Right renal pelvis (tissue), 4 donors: ENCODE measurements at places on chromosomes 16 and 17. TPM values are rescaled to one million over a fixed set of nuclear protein-coding genes. Genes with fewer than 3 reads are reported as not detected.

The TEKT5 gene
- not detected for polyA plus RNA-seq

DNA sequence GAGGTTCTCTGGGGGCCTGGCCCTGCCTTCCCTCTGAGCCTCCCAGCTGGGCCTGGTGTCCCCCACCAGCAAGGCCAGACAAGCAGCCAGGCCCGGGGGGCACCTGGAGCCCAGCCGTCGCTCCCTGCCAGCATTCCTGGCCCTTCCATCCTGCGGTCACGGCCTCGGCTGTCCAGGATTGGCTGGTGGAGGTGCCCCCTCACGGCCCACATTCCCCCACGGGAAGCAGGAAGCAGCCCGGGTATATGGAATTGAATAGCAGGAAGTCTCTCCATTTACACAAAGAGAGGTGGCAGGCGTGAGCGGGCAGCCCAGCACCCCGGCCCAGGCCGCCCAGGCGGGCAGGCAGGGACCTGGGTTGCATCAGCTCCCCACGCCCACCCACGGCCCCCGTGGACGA lies 14.5 kb downstream of the TRAF7 start:
- no peak for DNase-seq

The UBE2I gene
- 177 TPM for polyA plus RNA-seq

- DNase-seq = no peak
Observed at GRCh38 chr17:28180449-28180848, 138.0 kb downstream of the NLK start.

The ALOX12B gene
- 0.62 TPM for polyA plus RNA-seq

The C16orf90 gene
- not detected for polyA plus RNA-seq

- no peak for DNase-seq
Observed at GRCh38 chr17:46028981-46029565, 30.0 kb downstream of the STH start.

GRCh38 chr16:85454171-85454872 lies 158.8 kb upstream of the GSE1 start:
- no peak for DNase-seq

DNA sequence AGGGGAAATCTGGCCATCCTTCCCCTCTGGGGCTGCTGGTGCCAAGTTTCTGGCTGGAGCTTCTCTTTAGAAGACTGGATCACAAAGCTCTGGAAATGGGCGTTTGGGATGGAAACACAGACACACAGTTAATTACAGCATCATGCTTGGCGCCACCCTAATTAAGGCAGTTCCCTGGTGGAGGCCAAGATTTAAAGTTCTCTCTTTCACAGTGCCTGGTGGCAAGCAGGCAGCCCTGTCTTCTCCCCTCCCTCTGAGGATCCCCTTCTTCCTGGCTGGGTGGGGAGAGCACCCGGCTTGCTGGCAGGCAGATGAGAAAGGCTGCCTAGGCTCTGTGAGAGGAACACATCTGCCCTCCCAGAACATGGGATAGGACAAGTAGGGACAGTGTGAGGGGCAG lies 59.0 kb upstream of the NKD1 start:
- DNase-seq = no peak

The RHOT2 gene
- polyA plus RNA-seq = 111 TPM

The NHLRC4 gene
- 7.9 TPM for polyA plus RNA-seq
